ENCODE measurements at places on chromosomes 12 and 14.

DNA sequence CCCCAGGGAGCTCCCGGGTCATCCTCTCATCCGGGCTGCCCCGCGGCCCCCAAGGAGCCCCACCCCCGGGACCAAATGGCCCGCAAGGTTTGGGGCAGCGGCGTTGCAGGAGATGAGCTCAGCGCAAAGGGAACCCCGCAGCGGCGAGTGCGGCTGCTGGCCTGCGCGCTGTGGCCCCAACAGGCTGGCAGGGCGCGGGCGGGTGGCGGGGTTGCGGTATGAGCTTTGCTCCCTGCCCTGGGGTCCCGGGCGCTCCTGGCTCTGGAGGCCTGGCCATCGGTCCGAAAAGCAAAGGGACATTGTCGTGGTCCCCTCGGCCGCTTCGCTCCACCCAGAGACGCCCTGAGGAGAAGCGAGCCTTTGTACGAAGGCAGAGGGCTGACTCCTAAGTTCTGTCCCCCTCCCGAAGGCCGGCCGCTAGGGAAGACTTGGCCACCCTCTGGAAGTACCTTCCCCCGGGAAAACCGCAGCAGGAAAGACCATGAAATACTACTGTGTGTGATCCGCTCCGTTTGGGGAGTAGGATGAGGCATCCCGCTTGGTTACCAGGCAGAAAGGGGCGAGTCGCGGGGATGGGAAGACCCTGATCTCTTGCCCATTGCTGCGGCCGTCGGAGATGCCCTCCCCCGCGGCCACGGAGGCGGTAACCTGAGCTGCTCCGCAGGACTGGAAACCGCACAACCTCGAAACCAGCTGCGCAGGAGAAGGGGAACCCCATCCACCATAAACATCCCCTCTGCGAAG, 620 bp upstream of the NID2 start:
- DNase-seq, result no peak

- no peak for DNase-seq
These were observed 27.5 kb upstream of the PTGR2 start for GRCh38 chr14:73824127-73824526.

DNA sequence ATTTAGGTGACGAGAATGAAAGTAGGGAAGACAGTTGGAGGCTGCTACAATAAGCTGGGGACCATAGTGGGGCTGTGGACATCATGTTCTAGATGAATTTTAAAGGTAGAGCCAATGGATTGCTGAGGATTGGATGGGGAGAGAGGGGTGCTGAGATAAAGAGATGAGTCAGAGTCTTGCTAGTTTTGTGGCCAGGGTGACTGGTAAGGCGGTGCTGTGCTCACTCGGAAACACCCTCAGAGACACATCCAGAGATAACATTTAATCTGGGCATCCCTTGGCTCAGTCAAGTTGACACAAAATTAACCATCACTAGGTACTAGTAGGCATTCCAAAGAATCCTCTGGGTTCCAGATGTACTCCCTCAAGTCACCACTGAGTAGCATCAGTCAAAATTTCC, 170.7 kb downstream of the ADCK1 start:
- no peak for DNase-seq

DNA sequence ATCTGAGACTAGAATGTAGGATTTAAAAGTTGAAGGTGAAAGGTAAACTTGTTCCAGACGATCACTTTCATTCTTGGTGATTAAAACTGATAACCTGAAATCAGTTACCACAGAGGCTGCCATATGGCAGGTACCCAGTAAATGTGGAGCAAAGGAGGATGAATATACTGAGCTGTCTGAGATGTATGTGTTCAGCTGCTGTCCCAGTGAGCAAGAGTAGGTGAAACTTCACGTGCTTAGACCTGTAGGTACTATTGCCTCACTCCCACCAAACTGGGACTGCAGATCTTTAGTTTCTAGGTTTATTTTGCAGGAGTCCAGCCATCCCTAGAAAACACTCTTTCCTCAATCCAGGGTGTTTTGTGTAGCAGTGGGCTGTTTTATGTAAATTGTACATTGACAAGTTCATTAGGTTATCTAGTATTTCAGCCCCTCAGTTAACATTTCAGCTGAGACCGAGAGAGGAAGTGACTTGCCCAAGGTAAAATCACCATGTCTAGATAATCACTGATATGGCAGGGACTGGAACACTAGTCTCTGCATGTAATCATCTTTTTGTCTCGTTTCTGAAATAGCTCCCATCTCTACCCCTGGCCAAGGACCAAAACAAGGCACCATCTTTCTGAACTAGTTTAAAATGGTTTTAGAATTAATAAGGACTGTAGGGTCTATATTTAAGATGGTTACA, 62.7 kb downstream of the ATG14 start:
- DNase-seq, result no peak

DNA sequence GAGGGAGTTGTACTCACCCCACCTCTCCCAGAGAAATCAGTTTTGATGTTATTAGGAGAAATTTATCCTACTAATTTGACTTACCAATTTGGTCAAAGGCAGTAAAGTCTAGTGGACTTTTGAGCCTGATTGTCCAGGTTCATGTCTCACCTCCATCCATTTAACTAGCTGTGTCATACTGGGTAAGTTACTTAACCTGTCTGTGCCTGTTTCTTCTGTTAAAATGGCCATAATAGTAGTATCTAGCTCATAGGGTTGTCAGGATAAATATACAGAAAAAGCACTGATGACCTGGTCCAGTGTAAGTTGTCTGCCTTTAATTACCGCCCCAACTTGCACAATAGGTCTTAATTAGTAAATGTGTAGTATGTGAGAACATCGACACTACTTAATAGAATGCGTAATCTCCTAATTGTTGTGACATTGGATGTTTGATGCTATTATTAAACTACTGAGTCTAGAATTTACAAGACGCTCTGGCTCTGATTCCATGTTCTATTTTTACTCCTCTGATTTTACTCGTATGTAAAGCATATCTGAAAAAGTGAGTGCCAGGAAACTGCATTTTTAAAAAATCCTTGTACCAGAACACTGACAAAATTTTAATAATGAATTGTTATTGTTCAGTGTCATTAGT, 1.5 kb downstream of the RAB21 start:
- no peak for DNase-seq

GRCh38 chr12:97142737-97143410, 235.8 kb downstream of the NEDD1 start:
- no peak for DNase-seq

- peak; percentile 15 for DNase-seq
These were observed 37.8 kb upstream of the ATF7IP start for GRCh38 chr12:14327711-14328110.

DNA sequence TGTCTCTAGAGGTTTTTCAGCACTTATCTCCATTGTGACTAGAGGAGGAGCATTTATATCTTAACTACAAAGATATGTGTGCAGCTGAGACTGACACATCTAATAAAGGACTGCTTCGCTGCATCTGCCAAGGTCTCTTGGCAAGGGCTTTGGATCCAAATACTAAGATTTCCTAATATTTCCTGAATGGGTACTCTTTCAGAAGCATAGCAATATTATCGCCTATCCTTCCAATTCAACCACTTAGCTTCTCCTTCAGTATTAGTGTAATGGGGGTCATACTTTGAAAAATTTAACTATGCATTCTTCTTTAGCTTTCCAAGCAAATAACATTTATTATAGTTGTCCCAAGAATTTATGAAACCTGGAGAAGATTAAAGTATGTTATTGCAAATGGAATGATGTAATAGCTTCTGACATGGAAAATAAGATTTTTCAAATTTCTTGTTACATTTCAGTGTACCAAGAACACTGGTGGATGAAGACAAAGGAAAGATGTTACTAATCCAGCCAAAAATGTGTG, 243.0 kb upstream of the PDE3A start:
- DNase-seq, result peak; percentile 31

- DNase-seq, result no peak
These were observed 70.5 kb downstream of the LMNTD1 start for GRCh38 chr12:25482625-25483024.

DNA sequence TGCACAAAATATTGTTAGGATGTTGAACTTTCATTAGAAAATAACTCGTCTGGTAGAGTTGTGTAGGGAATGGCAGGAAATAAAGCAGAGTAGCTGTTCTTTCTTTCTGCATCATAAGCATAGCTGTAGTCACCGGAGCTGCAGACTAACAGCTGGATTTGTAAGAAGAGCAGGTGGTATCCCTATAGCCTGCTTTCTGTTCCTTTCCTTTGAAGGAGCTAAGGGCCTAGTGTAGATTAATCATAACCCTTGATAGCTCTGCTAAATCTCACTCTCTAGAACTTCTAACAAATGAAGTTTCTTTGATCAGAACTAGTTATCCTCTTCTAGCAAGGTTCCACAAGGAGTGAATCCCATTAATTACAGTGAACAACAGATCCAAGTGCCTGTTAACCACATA, 3.5 kb downstream of the LMO3 start:
- DNase-seq, result no peak

- DNase-seq, result no peak
These were observed 39.3 kb upstream of the ACSM4 start for GRCh38 chr12:7264538-7264937.

GRCh38 chr12:18651525-18651924, 86.3 kb downstream of the PLCZ1 start:
- DNase-seq, result no peak

- no peak for DNase-seq
These were observed 9.1 kb upstream of the PLEKHH1 start for GRCh38 chr14:67523764-67524633.

GRCh38 chr12:52184813-52185212, 7.0 kb downstream of the KRT80 start:
- DNase-seq, result no peak

DNA sequence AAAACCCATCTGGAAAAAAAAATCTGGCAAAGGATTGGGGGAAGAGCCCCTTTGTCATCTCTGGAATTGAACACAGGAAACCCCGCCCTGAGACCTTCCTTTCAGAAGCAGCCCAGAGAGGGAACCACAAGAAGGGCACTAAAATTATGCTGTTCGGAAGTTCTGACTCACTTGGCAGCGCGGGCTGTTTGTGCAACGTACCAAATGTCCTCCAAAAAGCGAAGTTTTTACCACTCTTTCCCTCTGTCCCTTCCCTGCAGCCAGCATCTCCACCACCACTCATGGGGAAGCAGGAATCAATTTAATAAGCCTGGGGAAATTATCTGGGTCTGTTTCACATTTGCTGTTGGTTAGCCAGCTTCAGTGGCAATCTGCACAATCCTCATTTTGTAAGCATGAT, 3.2 kb upstream of the SYNE3 start:
- peak; percentile 70 for DNase-seq

DNA sequence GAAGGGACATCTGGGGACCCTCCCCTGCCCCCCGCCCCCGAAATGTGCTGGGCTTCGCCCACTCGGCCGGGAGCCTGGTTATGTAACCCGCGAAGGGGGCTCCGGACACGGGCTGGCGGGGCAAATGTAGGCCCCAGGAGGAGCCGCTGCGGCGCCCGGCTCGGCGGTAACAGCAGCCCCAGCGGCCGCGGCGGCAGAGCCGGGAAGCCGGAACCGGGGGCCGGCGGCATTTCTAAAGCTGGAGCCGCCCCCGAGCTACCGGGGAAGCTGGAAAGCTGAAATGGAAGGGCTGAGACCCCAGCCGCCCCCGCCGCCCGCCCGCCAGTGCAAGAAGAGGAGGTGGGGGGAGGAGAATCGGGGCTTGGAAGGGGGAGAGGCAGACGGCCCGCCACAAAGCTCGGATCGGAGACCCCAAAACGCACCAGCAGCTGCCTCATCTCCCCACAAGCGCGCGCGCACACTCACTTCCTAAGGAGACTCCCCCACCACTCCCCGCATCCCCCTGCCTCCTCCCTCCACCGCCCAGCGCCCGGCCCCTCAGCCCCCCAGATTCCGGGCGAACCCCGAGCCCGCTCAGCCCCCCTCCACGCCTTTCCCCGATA, 1.5 kb downstream of the KDM2B start:
- DNase-seq, result no peak

GRCh38 chr12:114864837-114865551, 181.0 kb upstream of the TBX3 start:
- DNase-seq, result no peak

DNA sequence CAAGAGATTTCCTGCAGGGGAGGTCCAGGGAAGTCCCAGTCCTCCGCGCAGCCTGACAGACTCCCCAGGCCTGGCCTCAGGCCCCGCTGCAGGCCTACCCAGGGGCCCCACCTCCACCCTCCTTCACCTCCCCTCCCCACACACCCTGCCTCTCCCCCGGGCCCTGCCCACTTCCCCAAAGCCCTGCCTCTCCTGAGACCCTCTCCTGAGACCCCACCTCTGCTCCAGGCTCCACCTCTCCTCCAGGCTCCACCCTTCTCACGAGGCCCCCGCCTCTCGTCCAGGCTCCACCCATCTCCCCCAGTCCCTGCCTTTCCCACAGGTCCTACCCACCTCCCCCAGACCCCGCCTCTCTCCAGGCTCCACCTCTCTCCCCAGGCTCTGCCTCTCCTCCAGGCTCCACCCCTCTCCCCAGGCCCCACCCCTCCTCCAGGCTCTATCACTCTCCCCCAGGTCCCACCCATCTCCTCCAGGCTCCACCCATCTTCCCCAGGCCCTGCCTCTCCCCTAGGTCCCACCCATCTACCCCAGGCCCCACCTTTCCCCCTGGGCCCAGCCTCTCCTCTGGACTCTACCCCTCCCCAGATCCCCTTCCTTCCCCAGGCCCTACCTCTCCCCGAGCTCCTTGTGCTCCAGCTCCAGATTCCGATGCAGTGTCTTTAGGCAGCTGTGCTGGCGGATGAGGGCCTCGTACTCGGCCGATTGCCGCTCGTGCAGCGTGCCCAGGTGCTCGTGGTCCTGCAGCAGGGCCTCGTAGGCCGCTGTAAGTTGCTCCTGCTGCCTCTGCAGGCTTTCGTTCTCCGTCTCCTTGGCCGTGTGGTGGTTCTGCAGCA, 58.8 kb upstream of the GPR68 start:
- no peak for DNase-seq

DNA sequence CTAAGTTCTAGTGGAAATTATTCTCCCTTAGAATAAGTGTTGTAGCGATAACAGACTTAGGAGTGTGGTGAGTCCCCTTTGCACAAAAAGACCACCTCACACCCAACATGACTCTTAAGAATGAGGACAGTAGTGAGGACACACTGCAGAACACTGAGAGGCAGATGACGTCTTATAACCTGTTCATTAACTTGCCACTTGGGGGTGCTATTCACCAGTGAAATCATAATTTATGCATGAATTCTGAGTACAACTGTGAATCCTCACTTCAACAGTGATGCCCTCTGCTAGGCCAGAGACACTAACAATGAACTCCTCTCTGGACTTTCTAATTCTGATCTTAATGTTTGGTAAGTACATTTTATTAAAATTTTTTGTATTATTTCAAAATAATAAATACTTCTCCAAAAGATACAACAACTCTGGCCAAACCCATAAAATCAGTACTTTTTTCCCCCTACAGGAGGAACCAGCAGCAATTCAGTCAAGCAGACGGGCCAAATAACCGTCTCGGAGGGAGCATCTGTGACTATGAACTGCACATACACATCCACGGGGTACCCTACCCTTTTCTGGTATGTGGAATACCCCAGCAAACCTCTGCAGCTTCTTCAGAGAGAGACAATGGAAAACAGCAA, 274.7 kb downstream of the DAD1 start:
- DNase-seq, result no peak

Measured in fibroblast of skin of left biceps (primary cell).